ENCODE measurements at places on chromosomes 6 and 20.

- DNase-seq: no peak
These were observed 29.3 kb downstream of the SCML4 start for GRCh38 chr6:107794771-107795170.

- DNase-seq: peak; percentile 58
These were observed 49.8 kb downstream of the FRK start for GRCh38 chr6:116010790-116011401.

GRCh38 chr6:89438248-89438647 lies 5.3 kb downstream of the ANKRD6 start:
- no peak for DNase-seq

- DNase-seq: no peak
These were observed 9.3 kb upstream of the NNAT start for GRCh38 chr20:37511610-37512275.

GRCh38 chr6:12720310-12720709 lies 3.7 kb downstream of the PHACTR1 start:
- no peak for DNase-seq

GRCh38 chr6:29628419-29629281 lies 4.3 kb downstream of the GABBR1 start:
- peak; percentile 69 for DNase-seq

- no peak for DNase-seq
These were observed 13.7 kb downstream of the SRSF3 start for GRCh38 chr6:36607683-36608386.

- no peak for DNase-seq
These were observed 118.6 kb downstream of the LAMP5 start for GRCh38 chr20:9632991-9633390.

DNA sequence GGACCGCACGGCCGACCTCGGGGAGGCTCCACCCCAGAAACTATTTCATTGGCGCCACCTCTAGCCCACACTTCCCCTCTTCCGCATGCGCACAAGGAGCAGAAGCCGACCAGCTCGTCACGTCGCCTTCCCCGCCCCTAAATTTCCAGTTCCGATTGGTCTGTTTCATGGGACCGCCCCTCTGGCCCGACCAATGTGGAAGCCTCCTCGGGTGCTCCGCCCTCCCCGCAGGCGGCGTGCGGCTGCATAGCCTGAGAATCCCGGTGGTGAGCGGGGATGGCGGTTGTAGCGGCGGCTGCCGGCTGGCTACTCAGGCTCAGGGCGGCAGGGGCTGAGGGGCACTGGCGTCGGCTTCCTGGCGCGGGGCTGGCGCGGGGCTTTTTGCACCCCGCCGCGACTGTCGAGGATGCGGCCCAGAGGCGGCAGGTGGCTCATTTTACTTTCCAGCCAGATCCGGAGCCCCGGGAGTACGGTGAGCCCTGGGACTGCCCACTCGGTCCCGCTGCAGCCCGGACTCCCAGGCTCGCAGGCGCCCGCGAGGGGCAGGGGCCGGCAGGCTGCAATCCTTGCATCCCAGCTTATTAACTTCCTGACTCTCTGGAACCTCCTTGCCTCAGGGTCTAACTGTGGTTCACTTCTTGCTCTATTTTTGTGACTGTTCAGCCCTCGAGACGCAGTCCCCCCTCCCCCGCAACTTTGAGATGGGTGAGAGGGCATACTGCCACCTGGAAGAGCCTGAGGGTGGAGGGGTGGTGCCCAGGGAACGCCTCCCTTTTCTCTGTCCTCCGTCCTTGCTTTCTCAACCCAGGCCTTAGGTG lies at the start of gene BCKDHB:
Gene BCKDHB (plus strand): TSS at position 254 of the 818 bp plus-strand sequence. CDS start 23 bp downstream, at position 277.
- DNase-seq: peak; percentile 96
